ENCODE measurements at places on chromosomes 12 and 14. TPM values are rescaled to one million over a fixed set of nuclear protein-coding genes. Genes with fewer than 3 reads are reported as not detected.

Gene PMEL
- total RNA-seq = 2.5 TPM

Gene COQ10A
- total RNA-seq = 5.3 TPM

Gene SERPINA4
- total RNA-seq = not detected

Gene POU6F1
- total RNA-seq = 25.2 TPM

Gene C12orf54
- not detected for total RNA-seq

Gene CDKL1
- 3.6 TPM for total RNA-seq

Gene SLC7A8
- total RNA-seq = 0.69 TPM

Gene PPM1H
- total RNA-seq = not detected

Gene DENR
- total RNA-seq = 65.3 TPM

Gene TNS2
- 0.69 TPM for total RNA-seq

Gene CBLN3
- total RNA-seq = 14.6 TPM

Gene DACT1
- total RNA-seq = 2.8 TPM

Gene SMAGP
- total RNA-seq = 0.50 TPM

Gene TSPAN8
- not detected for total RNA-seq

Gene OR4N2
- total RNA-seq = not detected

Gene GARIN6
- not detected for total RNA-seq

Gene PZP
- not detected for total RNA-seq

Gene GPR84
- 2.2 TPM for total RNA-seq

Gene RPS6KL1
- total RNA-seq = 3.2 TPM

Gene B4GALNT3
- 4.7 TPM for total RNA-seq

Measured in activated T-helper 17 cell treated with anti-CD3 and anti-CD28 coated beads, Interleukin-2, amount 50 U/mL, for 72 hours (primary cell).